ENCODE measurements at places on chromosomes 7 and 10.

GRCh38 chr7:20064974-20065862 is 152.0 kb downstream of the MACC1 start:
- DNase-seq: peak; percentile 87

- DNase-seq: no peak
These were observed 2.1 kb downstream of the FAM24B start for GRCh38 chr10:122877264-122877663.

DNA sequence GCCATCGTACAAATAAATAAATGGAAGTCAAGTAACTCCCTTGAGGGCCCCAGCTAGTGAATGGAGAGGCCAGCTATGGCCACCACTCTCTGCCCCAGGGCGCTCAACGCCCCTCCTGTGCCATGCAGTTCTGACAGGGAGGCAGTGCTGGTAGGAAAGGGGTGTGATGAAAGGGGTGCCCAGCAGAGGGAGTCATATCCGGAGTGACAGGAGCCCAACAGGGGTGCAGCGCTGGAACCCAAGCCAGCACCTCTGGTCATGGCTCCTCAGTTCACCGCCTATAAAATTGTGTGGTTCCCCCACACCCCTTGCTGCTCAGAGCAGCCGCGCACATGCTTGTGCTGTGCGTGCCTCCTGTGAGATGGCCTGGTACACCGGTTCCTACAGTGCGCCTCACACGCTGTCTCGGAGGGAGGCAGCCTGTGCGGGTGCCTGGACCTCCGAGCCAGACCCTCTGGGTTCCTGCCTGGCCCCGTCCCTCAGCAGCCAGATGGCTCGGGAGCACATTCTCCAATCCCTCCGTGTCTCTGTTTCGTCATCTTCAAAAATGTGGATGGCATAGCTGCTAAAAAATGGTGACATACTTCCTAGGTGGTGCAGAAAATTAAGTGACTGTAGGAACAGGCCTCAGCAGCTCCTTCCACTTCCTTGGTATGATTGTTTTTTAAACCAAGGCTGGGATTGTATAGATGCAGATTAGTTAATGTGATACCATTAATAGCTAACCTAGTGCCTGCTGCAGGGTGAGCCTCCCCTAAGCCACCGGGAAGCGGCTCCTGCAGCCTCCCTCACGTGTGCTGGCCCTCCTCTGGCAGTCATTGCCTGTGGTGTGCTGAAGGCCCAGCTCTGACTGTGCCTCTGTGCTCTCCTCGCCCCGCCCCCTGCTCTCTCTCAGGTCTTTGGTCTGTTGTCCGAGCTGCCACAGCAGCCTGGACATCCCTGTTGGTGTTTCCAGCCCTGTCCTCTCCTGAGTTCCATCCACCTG is 125.8 kb downstream of the EGFR start:
- peak; percentile 14 for DNase-seq

DNA sequence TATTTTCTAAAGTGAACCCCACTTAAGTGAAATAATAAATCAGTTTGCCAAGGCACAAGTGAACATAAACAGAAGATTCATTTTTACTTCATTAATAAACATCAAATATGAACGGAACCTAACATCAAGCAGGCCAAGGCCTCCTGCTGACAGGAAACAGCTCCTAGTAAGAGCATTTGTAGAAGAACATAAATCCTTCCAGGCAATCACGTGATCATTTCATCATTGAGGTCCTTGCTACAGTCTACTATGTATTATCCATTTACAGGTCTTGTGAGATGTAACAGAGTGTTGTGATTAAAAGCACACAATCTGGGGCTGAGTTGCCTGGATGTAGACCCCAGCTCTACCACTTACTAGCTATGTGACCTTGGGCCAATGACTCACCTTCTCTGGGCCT is 70.6 kb downstream of the CALD1 start:
- no peak for DNase-seq

GRCh38 chr10:3486346-3487065 is 298.5 kb downstream of the KLF6 start:
- no peak for DNase-seq

GRCh38 chr7:25158966-25159365 is 33.9 kb upstream of the CYCS start:
- DNase-seq: no peak

- no peak for DNase-seq
These were observed 26.0 kb upstream of the GLI3 start for GRCh38 chr7:42262964-42263363.

GRCh38 chr10:125257521-125258108 is 97.3 kb upstream of the CTBP2 start:
- no peak for DNase-seq

- no peak for DNase-seq
These were observed 102.2 kb downstream of the GRM8 start for GRCh38 chr7:127150543-127150942.

DNA sequence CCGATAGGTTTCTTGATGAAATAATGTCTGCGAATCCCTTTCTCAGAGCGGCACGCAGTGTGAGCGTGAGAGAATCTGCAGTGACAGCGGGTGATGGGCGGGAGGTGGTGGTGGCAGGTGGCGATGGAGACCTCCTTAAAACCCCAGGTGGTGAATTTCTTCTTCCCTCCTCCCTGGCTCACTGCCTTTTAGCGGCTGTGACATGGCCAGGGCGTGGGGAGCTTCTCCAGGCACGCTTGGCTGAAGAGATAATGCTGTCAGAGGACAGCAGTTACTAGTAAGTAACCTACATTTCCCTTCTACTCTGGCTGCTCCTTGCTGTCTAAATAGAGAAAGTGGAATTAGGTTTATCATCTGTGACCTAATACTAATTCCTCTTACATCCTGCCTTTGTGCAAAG is 141.4 kb upstream of the INSYN2A start:
- no peak for DNase-seq

GRCh38 chr10:4025339-4025738 is 240.3 kb upstream of the KLF6 start:
- no peak for DNase-seq

DNA sequence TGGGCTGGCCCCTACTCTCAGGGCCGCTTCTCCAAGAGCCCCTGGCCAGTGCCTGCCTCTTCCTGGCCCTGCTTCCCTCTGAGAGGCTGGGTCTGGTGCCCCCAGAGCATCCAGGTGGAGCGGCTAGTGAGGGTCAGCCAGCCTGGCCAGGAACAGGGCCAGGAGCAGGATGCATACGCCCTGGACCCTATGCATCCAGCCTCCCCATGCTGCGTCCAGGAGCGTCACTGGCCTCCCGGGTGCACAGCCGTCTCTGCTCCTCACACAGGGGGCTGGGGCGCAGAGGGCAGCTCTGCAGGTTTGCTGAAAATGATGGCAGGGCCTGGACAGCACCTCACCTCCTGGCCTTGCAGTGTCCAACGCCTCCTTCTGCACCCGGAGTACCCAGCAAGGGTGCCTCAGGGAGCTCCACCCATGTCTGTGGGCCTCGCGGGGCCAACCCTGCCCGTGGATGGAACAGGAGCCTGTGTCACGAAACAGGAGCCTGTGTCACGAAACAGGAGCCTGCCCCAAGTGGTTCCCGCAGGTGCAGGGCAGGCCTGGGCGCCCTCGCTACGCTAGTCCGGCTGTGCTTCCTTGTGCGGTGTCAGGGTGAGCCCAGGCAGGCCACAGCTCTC is 246.2 kb upstream of the PPP2R2D start:
- no peak for DNase-seq

DNA sequence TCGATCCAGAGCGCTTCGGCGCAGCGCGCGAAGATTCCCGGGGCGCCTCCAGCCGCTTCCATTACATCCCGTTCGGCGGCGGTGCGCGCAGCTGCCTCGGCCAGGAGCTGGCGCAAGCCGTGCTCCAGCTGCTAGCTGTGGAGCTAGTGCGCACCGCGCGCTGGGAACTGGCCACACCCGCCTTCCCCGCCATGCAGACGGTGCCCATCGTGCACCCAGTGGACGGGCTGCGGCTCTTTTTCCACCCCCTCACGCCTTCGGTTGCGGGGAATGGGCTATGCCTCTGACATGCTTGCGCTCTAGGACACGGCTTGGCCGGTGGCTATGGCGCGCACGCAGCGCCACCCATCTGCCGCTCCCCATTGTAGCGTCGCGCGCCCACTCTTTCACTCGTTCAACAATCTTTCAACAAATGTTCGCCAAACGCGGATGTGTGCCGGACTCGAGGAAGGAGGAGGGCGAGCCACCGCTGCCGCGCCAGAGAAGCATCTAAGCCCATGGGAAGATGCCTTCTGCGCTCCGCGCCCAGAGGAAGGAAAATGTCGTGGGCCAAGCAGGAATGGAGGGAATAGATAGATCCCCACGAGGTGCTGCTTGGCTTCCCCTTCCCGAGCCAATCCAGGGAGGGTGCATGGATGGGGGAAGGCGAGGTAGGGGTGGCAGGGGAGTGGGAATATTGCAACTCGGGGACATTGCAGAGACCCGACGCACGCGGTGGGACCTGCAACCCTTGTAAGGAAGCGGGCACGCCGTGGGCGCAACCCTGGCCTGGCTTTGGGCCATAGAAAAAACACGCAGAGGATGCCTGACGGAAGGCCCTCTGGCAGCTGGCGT is 5.1 kb upstream of the CYP26A1 start:
- DNase-seq: no peak

- no peak for DNase-seq
These were observed 166.4 kb downstream of the MLLT10 start for GRCh38 chr10:21700474-21700873.

DNA sequence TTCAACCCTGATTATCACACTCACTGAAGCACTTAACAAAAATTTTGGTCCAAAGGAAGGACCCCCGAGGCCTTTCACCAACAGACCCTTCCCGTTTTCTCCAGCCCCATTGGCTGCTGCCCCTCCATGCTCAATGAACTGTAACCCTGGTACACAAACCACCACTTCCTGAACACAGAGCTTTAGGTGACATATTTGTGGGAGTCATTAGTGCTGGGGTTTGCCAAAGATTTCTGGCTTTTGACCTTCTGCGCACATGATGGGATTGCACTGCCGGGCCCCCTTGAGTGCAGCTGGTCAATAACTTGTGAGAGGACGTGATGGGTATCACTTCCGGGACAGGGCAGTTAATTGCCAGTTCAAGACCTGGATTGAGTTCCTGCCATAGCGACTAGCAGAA is 9.0 kb upstream of the CAMK1D start:
- no peak for DNase-seq

GRCh38 chr7:74453322-74454011 is at the start of gene GTF2IRD1:
Gene GTF2IRD1, plus strand, starts transcription at chr7:74453906. Its CDS starts 54,175 bp downstream, at chr7:74508081.
- DNase-seq: peak; percentile 51

DNA sequence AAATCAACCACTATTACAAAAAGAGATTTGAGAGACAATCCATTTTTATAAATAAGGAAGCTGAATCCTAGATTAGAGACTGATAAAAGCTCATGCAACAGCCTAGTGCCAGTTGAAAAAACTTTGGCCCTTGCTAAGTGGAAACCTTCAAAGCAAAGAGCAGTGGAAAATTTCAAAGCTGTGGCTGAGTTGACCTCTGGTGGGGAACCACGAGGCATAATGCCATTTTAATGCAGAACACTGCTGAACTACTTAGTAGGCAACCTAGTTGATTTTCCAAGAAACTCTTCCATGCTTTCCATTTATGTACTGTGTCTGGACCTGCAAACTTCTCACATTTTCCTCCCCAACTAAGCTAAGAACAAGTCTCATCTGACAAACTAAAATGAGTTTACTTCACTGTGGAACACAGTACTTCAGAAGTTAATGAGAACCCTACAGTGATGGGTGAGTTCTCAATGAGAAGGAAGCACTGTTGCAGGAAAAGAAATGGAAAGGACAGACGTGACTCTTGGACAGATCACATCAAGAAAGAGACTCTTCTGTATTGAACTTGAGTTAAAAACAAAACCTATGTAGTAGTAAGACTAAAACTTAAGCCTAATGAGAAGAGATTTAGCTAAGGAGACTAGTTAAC is 19.5 kb downstream of the FZD9 start:
- DNase-seq: no peak

DNA sequence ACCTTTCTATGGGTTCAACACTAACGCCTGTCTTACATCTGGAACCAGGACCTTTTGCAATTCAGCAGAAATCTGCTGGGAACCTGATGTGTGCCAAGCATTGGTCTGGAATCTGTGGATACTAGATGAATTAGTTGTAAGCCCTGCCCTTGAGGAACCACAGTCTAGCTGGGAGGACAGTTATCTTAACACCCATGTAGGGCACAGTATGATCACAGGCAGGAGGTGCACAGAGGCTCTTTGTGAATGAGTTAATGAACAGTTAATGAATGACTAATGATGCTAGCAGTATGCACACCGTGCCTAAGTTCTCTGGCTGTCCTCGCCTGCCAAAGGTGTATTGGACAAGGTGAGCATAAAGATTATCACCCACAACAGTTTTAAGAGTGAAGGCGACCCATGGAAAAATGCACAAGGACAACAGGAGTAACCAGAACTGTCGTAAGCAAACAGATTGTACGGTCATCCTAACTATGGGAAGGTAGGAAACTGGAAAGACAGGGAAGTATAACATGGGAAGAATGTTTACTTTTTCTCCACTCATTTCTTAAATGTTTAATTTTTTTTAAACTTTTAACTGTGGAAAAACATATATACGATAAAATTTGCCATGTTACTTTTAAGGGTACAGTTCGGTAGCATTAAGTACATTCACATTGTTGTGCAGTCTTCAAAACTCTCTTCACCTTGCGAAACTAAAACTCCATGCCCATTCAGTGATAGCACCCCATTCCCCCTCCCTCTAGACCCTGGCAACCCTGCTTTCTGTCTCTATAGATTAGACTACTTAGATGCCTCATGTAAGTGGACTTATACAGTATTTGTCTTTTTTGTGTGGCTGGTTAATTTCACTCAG is 139.9 kb downstream of the CXCL12 start:
- DNase-seq: no peak

DNA sequence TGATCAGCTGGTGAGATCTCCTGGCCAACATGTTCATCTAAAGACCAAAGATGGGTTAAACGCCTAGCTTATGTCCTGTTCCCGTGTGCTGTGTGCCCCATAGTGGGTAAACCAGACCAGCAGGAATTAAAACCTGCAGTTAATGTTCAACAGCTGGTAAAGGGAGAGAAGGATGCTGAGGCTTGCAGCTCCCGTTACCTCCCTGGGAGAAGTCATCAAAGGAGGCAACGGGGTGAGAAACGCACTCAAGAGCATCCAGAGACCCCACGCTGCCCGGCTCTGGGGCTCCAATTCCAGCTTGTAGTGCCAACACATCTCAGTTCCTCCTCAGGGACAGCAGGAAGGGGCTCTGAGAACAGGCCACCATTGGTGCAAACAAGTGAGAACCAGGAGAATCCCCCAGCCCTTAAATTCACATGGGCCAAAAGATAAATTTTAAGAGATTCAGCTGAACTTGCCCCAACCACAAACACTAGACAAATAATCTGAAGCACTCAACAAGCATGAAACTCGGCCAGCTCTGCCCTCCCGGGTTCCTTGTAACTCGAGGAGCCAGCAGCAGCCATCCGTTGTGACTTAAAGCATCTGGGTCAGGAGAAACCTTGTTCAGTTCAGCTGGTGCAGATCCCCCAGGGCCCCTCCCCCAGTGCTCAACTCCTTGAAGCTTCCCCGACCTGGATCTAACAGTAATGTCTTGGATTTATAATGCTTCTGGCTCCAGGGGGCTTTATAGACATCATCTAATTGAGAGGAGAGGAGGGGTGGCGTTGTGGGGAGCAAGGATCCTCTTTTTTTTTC is 29.4 kb downstream of the FAM241B start:
- no peak for DNase-seq

- DNase-seq: no peak
These were observed 456.5 kb downstream of the GATA3 start for GRCh38 chr10:8511026-8511425.

- no peak for DNase-seq
These were observed 172.4 kb upstream of the NFE2L3 start for GRCh38 chr7:25979605-25980004.

All from Jurkat, Clone E6-1 (cell line).